ENCODE measurements at places on chromosomes 1 and 21.

DNA sequence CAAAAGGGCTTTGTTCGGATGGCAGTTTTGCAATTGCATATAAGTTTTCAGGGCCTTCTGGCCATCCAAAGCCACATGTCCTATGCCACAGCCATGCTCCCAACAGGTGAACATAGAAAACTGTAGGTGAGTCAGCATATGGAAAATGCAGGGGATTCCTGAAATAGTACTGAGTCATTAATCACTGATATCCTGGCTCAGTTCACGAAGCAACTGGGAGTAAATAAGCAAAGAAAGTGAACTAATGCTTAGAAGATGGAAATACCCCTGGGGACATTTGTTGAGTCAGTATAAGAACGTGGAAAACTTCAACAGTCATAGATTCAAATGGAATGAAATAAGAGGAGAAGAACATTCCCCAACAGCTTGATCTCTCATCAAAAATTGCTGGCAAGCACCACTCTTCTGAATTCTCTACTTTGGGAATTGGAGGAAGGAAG, 148.9 kb upstream of the RUNX1 start:
- DNase-seq, result no peak

- no peak for DNase-seq
These were observed 111.4 kb upstream of the VANGL1 start for GRCh38 chr1:115530407-115530806.

- DNase-seq, result no peak
These were observed 21.1 kb downstream of the TOMM20 start for GRCh38 chr1:235107368-235108184.

DNA sequence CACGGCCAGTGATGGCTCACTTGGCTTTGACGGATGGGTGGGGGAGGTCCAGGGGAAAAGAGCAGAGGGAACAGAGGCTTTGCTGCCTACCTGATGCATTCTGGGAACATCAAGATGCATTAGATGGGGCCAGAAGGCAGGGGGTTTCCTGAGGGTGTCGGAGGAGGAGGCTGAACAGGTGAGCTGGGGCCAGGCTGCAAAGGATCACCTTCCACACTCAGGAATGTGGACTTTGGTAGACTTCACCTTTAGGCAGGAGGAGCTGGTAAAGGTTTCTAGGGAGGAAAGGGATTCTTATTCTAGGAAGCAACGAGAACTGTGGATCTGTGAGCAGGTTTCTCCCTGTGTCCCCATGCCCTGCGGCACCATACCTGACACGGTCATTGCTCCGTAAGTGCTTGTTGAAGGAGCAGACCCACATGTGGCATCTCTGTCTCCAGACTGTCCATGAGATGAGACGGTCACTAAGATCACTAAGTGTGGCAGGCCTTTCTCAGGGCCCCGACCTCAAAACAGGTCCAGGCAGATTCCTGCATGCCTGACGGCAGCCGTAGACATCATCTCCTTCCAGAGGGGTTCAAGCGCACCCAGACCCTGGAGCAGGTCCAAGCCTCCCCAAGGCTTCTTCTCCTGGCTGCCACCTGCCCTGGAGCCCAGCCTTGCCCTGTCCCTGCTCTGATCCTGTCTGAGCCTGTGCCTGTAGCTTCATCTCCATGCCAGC, 89.1 kb upstream of the SLC25A33 start:
- DNase-seq, result no peak

DNA sequence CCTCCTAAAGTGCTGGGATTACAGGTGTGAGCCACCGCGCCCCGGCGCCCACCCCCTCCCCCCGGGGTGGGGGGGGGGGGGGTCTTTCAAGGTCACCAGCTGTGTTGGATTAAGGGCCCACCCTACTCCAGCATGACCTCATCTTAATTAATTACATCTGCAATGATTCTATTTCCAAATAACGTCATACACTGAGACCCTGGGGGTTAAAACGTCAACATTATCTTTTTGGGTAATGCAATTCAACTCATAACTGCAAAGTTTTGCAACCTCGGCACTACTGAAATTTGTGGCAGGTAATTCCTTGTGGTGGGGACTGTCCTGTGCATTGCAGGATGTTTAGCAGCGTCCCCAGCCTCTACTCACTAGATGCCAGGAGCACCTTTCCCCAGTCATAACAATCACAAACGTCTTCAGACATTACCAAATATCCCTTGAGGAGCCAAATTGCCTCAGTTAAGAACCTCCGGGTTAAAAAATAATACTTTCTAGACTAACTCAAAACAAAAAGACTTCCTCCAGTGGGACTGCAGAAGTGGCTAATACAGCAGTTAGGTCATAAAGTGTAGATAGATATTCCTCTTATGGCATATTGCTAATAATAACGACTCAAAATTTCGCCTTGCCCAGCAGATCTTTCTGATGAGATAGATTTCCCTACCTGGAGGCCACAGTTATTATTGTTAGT, 233.0 kb upstream of the KAZN start:
- DNase-seq, result no peak

DNA sequence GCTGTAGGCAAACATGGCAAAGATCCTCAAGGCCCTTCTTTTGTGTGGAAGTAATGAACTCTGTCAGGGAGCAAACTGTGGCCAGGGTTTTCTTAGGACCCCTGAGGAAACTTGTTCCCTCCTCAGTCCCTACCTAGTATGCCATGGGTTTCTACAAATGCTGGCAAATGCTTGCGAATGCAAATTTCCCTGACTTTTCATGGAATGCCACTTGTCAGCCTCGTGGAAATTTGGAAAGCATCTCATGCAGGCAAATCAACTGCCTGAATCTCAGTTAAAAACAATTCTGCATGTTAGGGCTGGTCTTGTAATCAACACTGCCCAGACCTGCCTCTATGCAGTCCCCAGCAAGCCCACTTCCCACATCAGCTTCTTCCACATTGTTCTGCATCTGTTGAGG, 334.9 kb upstream of the AJAP1 start:
- no peak for DNase-seq

GRCh38 chr1:37875833-37876232, 16.4 kb upstream of the MTF1 start:
- no peak for DNase-seq

- DNase-seq, result no peak
These were observed 93.1 kb upstream of the TMPRSS2 start for GRCh38 chr21:41600961-41601572.

DNA sequence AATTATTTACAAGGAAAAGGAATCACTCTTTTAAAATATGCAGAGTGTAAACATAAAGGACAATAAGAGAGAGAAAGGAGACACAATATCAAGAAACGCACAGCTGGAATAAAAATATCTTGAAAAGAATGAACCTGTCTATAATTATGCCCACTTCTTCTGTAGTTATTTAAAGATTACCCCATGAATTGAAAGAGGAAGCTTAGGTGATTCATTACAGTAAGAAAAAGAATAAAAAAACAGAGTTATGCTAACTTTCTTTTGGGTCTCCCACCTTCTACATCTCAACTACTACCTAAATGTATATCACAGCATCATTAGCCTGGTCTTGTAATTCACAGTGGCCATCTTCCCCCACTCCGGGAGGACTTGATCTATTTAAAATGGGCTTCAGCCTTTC, 182.1 kb downstream of the MRPL39 start:
- no peak for DNase-seq

DNA sequence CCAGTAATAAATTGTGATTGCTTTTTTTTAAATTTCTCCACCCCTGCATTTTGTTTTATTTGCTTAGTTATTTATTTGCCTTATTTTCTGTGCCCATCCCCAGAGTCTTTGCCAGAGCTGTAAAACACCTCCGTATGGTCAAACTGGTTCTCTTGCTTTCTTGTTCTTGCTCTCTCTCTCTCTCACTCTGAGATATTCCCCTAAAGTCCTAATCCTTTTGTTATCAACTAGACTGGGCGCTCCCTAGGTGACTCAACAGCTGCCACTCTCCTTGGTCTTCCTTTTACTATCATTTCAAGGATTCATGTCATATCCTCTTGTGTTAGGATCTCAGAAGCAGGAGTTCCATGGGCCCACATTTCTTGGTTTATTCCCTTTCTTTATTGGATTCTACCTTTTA, 160.0 kb downstream of the PRDM2 start:
- no peak for DNase-seq

GRCh38 chr1:160455153-160455517, 54.8 kb downstream of the VANGL2 start:
- no peak for DNase-seq

GRCh38 chr1:214838351-214838750, 235.4 kb downstream of the CENPF start:
- no peak for DNase-seq

GRCh38 chr1:173491508-173491907, 14.4 kb downstream of the PRDX6 start:
- DNase-seq, result no peak

DNA sequence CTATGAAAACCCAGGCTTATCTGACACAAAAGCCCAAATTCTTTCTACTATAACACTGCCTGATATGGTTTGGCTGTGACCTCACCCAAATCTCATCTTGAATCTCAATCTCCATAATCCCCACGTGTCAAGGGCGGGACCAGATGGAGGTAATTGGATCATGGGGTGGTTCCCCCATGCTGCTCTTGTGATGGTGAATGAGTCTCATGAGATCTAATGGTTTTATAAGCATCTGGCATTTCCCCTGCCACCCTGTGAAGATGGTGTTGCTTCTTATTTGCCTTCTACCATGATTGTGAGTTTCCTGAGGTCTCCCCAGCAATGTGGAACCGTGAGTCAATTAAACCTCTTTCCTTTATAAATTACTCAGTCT, 123.3 kb upstream of the USP24 start:
- no peak for DNase-seq

GRCh38 chr1:26828411-26828991, 2.0 kb downstream of the ZDHHC18 start:
- DNase-seq, result no peak

- no peak for DNase-seq
These were observed 91.1 kb downstream of the DMRTB1 start for GRCh38 chr1:53550201-53550741.

- no peak for DNase-seq
These were observed 154.6 kb downstream of the TENT5C start for GRCh38 chr1:117760485-117760884.

DNA sequence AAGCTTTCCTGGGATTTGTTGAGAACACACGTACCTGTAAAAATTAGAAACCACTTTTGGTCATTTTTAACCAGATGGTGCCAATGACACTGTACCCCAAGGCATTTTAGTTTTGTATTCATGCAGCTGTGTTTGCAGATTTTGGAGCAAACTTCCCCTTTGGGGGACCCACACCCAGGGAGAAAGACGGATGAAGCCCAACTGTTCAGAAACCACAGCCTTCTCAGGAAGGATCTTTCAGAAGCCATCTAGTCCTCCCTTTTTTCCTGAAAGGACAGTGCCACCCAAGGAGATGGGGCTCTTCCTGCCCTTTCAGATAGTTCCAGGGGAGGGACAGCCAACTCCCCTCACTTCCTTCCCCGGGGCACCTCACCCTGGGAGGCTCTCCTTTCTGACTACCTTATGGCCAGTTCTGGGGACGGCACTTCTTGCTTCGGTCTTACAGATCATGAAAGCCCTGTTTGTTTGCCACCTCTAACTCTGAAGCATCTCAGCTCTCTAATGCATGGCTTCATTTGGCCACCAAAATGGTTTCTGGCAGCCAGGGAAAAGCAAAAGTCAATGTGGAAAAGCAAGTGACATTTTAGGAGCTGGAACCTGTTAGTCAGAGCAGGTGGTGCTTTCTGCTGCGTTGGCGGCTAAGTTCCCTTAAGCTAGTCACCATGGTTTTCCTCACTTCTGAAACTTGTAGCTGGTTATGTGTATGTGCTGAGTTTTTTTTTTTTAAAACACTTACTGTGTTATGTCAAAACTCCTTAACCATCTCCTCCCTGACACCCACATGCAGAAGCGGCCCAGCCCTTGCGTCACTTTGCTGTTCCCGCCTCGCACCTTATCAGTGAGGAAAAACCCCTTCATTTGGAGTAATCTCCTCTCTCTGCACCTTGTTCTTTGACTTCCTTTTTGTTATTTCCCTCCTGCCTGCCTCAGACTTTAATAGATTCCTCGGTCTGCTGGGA, 10.1 kb downstream of the TMCC2 start:
- DNase-seq, result peak; percentile 50

GRCh38 chr1:15974855-15975254, 1.0 kb downstream of the ZBTB17 start:
- DNase-seq, result peak; percentile 29

- DNase-seq, result no peak
These were observed 345.3 kb downstream of the PTBP2 start for GRCh38 chr1:97066860-97067259.

DNA sequence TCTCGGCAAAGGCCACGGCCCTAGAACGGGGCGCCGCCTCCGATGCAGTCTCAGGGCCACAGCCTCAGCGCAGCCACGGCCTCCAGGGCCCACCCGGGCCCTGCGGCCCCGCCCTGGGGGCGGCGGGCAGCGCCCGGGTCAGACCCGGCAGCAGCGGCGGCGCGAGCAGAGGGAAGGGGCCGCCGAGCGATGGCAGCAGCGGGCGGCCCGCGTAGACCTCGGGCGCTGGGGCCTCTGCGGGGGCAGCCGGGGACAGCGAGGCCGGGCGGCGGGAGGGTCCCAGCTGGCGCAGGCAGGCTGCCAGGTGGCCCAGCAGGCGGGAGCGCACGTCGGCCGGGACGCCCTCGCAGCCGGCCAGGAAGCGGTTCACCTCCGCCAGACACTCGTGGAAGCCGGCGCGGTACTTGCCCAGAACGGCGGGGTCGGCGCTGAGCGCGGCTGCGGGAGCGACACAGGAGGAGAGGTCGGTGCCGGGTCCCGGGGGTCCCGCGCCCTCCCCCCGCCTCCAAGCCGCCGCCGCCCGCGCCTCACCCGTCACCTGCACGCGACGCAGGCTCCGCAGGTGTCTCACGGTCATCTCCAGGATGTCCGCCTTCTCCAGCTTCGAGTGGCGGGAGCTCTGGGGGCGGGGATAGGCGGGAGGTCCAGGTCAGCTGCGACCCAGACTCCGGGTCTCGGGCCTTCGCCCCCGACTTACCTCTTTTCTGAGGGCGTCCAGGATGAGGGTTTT, 737 bp downstream of the HES4 start:
- no peak for DNase-seq
